Activated CD8-positive, alpha-beta memory T cell treated with anti-CD3 and anti-CD28 coated beads for 1 hour (primary cell): ENCODE measurements at places on chromosomes 12 and 14.

GRCh38 chr12:27951898-27952297 is 20.6 kb downstream of the PTHLH start:
- no peak for DNase-seq

DNA sequence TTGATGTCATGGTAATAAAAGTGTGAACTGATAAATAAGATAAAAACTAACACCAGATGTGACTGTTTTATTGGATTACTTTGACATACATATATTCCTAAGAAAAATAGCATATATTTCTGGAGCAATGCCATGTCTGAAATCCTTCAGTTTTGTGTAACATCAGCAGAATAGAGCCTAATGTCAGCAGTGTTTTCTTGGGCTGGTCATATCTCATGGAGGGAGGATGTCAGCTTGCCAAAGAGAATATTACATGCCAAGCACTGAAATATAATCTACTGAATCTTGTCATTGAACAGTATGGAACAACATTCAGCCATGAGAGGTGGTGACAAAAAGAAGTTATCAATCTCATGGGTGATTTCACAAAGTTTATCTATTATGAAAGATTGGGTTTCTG is 220.3 kb downstream of the KLHL28 start:
- no peak for DNase-seq

GRCh38 chr12:25366122-25366521 is 115.4 kb upstream of the KRAS start:
- DNase-seq = no peak

DNA sequence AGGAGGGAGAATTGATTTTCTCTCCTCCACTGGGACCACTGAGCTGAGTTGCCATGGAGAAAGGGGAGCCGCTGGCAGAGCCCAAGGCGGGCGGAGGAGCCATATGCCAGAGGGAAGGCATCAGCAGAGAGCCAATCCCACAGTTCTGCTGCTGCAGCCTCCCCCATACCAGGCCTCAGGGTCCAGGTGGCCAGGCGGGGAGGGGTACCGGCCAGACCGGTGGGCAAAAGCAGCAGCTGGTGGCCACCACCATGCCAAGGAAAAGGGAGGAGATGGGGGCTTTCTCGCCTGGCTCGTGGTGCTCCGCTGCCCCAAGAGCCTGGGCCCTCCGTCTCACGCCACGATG is 72.8 kb downstream of the PITPNM2 start:
- DNase-seq = no peak

- DNase-seq = no peak
Observed at GRCh38 chr12:117063162-117063911, 35.9 kb downstream of the TESC start.

DNA sequence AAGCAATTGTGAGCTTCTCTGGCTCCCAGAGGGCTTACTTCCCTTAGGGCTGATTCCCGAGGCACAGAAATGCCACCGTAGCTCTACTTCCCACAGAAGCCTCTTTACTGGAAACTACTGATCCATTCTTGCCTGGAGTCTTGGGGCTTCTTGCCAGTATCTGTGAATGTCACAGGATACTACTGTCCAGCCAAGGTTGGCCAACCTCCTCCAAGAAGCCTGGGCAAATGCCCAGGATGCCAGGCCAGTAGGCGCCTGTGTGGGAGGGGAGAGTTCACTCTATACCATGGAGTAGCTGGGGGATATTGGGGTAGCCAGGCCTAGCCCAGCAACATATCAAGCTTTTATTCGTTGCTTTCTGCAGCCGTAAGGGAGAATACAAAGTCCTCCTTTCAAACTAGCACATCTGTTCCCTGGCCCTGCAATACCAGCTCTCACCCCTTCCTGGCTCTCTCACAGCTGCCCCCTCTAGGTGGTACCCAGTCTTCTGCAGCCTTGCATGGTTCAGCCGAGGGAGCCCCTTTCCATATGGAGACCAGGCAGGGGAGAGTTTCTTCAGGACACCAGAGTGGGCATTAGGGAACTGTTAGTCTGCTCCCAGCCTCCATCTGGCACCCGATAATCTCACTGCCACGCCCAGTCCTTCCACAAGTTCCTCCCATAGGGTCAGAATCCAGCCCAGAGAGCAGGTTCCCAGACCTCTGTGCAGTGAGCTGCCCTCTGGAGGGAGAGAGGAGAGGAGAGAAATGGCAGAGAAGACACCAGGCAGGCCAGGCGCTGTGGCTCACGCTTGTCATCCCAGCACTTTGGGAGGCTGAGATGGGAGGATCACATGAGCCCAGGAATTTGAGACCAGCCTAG is 24.3 kb upstream of the PLEK2 start:
- DNase-seq = no peak

DNA sequence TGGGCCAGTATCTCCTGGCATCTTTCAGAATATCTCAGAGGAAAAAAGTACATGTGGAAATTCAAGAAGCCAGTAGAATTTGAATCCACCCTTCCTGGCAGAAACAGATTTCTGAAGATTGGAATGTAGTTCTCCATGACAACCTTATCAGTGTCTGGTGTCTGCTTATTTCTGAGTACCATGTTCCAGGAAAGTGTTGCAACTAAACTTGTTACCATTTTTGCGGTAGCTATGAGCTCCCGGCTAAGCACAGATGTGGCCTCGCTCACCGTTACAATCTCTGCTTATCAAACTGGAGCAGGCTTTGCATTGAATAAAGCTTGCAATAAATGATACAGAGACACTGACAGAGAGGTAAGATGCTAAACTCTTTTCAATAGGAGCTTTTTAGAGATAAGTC is 13.0 kb upstream of the ITPR2 start:
- DNase-seq = no peak

DNA sequence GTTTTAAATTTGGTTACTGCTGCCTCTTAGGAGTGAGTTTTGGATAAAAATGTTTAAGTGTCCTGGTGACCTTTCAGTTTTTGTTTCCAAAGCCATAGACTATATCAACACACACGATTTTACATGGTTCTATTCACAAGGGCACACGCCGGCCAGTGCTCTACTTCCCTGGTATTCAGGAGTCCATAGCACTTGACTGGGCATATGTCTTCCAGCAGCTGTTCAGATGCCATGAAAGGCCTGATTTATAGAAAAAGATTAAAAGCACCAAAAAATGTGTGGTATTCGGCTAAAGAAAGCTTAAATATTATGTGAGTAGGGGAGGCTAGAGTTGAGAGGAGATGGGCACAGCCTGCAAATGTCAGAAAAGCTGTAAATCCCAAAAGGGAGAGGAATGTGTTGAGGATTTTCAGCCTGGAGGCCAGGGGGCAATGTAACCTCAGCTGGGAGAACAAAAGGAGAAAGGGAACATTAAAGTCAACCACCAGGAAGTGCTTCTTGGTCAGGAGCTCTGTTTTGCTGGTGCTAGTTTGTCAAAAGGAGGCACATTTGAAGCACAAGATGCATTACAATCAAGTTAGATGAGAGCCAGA is 478.4 kb downstream of the RAD51B start:
- DNase-seq = no peak

- DNase-seq = no peak
Observed at GRCh38 chr12:2687726-2688125, 107.0 kb upstream of the FKBP4 start.
